ENCODE measurements at places on chromosomes 6 and 20. TPM values are rescaled to one million over a fixed set of nuclear protein-coding genes. Genes with fewer than 3 reads are reported as not detected.
A peak's percentile ranks its signal among the peaks of the same experiment; 100 is the strongest.

DNA sequence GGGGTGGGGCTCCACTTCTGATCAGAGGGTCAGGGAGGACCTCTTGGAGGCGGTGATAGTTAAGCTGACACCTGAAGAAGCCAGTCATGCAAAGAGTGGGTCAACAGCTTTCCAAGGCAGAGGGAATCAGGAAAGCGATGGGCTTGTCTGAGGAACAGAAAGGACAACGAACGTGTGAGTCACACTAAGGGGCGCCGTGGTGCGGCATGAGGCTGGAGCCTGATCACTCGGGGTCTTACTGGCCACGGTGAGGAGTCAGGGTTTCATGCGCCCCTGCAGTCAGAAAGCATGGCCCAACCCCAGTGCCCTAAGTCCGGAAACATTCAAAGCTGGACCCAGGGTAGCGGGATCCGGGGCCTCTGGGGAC lies 50.6 kb upstream of the SLC32A1 start:
- DNase-seq: peak; percentile 79

- no peak for DNase-seq
These were observed 61.2 kb downstream of the C6orf52 start for GRCh38 chr6:10633216-10633615.

GRCh38 chr20:24763386-24764026 lies 185.6 kb upstream of the CST7 start:
- peak; percentile 20 for DNase-seq

DNA sequence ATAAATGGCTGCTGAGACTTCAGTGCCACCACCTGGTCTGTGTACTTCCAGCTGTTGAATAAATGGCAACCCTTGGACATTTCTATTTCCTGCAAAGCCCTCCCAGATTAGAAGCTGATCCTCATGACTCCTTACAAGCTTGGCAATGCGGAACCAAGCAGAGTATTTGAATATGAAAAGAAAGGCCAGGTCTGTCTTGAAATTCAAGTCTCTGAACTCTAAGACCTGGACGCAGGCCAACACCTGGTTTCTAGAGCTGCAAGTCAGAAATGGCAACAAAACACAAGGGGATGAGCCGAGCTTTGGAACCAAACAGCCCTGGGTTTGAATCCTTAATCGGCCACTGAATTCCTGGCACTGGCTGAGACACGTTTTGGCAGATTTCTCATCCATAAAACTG lies 353.4 kb downstream of the PTPRT start:
- DNase-seq: no peak

DNA sequence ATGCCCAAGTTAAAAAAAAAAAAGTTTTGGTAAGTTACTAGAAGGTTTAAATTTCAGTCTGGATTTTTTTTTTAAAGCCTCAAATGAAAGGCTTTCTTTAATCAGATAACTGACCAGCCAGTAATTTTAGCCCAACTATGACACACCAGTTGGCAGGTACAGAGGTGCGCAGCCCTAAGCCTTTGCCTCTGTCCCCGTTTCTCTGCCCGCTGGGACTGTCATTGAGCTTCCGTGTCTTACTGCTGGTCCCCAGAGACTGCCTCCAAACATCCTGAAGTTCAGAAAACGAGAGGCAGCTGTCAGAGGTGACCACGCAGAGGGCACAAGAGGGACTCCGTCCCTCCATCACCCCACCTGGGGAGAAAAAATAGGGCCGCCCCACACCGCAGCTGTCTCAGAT lies 118.2 kb downstream of the RPS12 start:
- DNase-seq: no peak

DNA sequence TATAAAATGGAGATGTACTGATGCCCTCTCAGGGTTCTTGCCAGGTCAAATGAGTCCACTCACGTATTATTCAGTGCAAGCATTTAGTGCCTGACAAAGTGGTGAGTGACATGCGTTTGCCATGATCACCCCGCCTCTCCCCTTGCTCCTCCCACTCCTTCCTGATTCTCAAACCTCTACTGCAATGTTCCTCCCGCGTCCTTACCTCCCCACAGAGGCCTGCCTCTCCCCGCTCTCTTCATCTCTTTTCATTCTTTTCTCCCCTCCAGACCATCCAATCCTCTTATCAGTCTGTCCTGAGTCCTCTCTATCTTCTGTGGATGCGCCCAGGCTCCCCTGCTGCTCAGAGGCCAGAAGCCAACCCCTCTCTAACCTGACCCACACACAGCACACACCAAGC lies 40.7 kb downstream of the KCNK5 start:
- DNase-seq: no peak

GTSF1L gene
- total RNA-seq: not detected

CRYBG1 gene
- total RNA-seq: 2.7 TPM
